Effector memory CD8-positive, alpha-beta T cell (primary cell): ENCODE measurements at places on chromosomes 2 and 18.

GRCh38 chr2:224308272-224308911, 93.5 kb downstream of the FAM124B start:
- DNase-seq: no peak

DNA sequence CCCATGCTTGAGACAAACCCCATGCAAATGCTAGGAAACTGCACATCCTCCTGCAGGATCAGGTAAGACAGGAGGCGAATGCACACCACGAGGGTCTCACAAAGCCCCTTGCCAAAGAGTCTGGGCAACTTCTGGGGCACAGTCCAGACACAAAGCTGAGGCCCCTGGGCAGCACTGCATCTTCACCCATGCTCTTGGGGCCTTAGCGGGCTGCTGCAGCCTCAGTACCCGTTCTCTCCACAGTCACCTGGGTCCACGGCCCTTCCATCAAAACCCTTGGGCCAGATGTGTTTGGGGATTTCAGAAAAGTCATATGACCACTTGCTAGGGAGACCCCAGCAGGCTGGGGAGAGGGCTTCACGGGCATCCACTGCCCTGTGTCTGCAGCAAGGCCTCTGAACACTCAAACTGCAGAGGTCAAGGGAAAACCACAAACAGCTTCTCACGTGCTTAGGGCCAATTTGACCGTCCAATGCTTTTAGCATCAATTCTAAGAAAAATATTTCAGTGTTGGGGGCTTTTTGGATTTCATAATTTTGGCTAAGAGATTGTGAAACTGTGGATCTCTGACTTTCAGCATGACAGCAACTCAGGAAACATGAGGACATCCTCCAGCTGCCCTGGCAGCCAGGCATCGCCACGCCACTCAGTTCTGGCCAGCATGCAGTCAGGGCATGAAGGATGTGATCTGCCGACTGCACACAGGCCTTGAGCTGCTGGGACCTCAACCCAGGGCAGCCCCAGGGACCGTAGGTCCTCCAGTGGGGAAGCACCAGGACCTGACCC, 20.0 kb downstream of the PASK start:
- DNase-seq: no peak

DNA sequence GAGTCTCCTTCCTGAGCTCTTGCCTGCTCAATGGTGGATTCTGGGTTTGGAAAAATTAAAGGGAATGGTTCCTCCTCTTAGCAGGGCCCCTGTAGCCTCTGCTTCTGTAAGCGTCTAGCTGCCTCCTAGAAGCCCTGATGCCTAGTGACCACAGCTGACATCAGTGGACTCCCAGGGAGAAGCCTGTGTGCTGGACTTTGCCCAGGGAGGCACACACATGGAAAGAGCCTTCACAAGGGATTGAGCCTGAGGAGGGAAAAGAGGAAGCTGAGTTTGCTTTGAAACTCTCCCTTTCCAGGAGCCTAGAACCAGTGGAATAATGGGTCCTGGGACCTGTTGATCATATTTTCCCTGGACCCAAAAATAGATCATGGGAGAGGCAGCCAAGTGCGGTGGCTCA, 1.4 kb upstream of the CFAP65 start:
- no peak for DNase-seq

- DNase-seq: no peak
Measured at GRCh38 chr2:195838002-195838401, 181.0 kb downstream of the SLC39A10 start.
